ENCODE measurements at places on chromosomes 2 and 18.
A peak's percentile ranks its signal among the peaks of the same experiment; 100 is the strongest.

GRCh38 chr2:160062292-160063005 is at the start of gene PLA2R1:
Gene PLA2R1 (minus strand): TSS chr2:160062615. CDS start chr2:160062403, 212 bp downstream.
- DNase-seq: no peak

DNA sequence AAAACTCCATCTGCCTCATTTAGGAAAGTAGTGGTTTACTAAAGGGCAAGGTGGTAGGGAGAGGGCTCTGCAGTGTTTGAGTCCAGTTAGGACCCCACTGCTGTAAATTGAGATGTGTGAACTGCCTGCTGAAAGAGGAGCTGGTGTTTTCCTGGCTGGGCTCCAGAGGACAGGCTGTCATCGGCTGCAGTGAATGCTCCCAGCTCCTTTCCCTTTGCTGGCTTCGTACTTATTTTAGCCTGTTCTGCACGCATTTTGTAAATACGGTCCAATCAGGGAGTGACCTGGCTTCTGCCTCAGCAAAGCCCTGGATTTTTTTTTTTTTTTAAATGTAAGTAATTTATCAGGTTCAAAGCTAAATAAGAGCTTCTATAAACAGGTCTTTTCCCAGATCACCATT is 37.5 kb downstream of the SLC4A3 start:
- no peak for DNase-seq

- no peak for DNase-seq
Measured at GRCh38 chr2:194116861-194117260, 1540.2 kb upstream of the SLC39A10 start.

DNA sequence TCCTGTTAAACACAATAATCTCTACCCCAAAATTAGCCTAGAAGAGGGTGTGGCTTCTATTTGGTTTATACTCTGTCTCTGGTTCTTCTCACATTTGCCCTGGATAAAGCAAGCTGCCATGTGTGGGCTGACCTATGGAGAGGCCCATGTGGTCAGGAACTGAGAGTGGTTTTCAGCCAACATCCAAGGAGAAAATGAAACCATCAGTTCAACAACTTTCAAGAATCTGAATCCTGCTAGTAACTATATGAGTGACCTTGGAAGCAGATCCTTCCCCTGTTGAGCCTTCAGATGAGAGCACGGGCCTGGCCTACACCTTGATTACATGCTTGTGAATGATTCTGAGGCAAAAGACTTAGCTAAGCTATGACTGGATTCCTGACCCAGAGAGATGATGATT is 11.5 kb upstream of the TRIB2 start:
- DNase-seq: no peak

DNA sequence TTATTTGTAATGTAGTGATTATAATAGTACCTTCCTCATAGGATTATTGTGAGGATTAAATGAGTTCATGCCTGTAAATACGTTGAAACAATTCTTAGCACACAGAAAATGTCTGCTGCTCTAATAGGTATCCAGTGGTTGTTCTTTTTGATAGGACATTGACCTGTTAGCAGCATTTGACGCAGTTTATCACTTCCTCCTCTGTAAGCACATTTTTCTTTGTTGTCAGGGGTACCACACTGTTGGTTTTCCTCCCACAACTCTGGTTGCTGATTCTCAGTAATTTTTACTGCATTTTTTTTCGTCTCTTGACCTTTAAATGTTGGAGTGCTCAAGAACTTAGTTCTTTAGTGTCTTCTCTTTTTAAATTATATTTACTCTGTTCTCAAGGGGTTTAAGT is 15.4 kb downstream of the PPM1B start:
- peak; percentile 30 for DNase-seq

GRCh38 chr2:140880573-140880972 is 1250.2 kb downstream of the LRP1B start:
- no peak for DNase-seq

- DNase-seq: no peak
Measured at GRCh38 chr2:53286345-53286744, 481.3 kb upstream of the CHAC2 start.
